GM06990 (cell line): ENCODE measurements at places on chromosomes 3 and 15.

- no peak for DNase-seq
Measured at GRCh38 chr3:85475346-85475745, 516.6 kb downstream of the CADM2 start.

DNA sequence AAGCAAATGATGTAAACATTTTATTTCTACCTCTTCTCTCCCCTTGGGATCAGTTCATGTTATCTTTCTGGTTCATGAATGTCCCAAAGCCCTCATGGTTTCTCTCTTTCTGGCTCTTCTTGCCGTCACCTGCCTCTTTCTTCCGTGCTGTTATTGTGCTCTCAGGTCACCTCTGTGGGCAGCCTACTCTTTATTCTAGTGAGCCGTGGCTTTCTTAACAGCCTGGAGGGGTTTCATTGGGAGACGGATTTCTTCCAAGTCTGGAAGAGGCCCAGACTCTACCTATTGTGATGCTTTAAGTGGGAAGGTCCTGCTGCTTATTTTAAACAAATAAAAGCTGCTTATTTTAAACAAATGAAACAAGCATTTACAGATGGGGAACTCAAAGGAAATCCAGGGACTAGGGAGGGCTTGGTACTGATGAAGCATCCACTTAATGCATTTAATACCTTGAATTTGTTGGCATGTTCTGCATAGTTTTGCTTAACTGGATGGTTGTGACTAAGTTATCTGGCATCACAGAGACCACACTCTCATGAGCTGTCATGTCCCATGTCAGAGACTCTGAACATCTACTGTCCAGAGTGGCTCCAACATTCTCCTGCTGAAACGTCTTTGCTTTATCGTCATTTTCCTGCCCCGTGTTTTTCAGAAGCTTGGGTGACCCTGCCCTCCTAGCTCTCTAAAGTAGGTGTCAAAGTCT lies 443.3 kb downstream of the GABRG3 start:
- no peak for DNase-seq

DNA sequence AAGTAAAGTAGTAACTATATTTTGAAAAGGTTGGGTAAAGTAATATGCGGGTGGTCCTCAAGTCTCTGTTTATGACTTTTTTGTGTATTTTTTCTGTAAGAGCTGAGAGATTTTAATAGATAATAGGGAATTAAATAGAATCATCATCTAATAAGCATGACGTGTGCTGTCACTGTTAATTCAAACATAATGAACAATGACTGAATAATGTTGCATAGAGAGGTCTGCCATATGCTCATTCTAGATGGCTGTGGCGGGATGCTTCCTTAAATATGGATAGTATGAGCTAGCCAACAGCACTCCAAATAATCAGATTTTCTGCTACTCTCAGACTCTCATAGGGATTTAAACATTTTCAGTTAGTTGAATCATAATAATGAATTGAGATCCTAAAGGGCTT lies 302.8 kb upstream of the RBMS3 start:
- DNase-seq, result no peak

- no peak for DNase-seq
Measured at GRCh38 chr3:58686847-58687246, 20.3 kb upstream of the FAM3D start.

DNA sequence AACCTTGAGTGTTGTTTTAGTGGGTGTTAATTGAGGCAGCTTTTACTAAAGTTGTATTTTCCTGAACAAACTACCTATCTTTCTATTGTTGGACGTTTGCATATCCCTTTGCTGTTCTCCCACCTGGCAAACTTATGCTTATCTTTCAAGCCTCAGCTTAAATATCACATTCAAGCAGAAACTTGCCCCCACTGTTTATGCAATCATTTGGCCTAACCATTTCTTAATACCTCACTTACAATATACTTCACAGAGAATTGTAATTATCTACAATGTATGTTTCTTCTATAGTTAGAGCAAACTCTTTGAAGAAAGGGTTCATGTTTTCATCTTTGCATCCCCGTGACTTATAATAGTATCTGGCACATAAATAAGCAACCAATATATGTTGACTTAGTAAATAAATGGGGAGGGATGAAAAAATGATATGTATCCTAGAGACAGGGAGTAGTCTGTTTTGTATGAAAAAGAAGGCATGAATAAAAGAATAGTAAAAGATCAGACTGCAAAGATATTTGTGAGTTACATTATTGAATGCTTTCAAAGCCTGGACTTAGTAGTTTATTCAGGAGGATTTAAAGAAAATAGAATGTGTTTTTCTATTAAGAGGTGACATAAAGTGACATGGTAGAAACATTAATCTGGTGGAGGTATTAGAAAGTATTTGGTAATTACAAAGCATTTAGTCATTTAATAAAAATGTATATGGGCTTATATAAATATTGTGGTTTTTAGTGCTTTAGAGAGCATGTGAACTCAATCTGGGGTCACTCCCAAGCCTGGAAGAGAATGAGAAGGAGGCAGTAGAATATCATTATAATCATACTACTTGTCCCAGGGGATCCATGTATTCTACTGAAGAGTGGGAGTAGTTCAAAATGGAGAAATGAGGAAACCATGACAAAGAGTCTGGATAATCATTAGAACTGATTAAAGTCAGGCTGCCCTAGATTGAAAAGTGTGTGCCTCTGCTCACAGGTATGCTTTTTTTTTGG lies 60.0 kb upstream of the DCBLD2 start:
- DNase-seq, result no peak

DNA sequence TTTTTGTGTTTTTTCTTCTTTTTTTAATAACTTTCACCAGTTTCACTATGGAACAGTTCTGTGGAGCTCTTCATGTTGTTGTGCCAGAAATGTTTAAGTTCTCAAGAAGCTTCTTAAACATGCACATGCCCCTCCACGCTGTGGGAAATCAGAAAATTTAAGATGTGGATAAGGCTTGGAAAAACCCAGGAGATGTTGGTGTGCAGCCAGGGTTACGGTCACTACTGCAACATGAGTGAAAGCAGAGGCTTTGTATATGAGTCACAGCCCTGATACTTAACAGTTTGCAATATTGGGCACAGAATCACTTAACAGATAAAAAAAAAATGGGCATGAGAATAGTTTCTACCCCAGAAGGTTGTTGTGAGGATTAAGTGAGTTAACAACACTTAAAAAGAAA lies 399.9 kb downstream of the LRTM1 start:
- DNase-seq, result no peak

GRCh38 chr15:100022806-100023205 lies 289.6 kb upstream of the LYSMD4 start:
- DNase-seq, result no peak

DNA sequence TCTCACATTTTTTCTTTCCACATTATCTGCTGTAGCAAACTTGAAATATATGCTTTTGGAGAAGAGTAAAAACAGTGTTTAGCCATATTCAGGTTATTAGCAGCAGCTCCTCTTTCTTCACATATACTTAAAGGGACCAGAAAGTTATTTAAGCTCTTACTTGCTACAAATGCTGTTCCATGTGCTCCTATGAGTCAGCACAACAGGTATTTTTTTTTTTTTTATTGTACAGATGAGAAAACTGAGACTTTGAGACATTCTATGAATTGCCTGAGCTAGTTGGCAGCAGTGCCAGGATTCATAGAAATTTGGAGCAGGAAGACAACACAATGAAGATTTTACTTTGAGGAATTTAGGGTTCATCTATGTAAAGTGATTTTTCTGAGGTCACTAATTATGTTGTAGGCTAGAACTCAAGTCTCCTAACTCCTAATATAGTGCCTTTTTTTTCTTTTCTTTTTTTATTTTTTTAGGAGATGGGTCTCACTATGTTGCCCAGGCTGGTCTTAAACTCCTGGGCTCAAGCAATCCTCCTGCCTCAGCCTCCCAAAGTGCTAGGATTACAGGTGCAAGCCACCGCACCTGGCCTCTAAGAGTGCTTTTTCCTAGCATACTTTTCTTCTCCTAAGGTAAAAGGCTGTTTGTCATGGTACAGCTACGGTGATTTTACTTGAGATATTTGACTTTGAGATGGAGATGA lies 23.6 kb downstream of the SETD5 start:
- no peak for DNase-seq

GRCh38 chr15:29034151-29034550 lies 148.4 kb downstream of the APBA2 start:
- DNase-seq, result no peak

- DNase-seq, result peak; percentile 28
Measured at GRCh38 chr3:186790261-186790981, 7.0 kb downstream of the EIF4A2 start.

DNA sequence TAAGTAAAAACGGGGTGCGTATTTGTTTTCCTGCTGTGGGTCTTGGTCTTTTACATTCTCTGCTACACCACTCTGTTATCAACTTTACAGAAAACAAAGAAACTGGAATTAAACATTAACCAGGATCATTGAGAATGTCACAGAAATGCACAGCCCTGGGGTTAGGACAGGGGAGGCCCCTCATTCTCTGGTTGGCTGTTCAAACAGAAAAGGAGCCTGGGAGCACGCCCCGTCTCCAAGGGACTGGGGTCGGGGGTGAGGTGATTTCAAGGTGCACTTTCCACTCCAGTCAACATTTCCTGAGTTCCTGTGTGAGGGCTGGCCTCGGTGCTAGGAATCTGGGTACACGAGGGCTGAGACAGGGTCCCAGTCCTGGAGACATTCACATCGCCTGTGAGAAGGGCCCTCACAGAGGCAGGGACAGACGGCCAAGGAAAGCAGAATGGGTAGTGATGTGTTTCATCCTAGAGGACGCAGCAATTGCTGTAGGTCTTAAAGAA lies 30.3 kb downstream of the CPN2 start:
- DNase-seq, result no peak

- DNase-seq, result no peak
Measured at GRCh38 chr15:100106732-100107131, 235.0 kb downstream of the ADAMTS17 start.

DNA sequence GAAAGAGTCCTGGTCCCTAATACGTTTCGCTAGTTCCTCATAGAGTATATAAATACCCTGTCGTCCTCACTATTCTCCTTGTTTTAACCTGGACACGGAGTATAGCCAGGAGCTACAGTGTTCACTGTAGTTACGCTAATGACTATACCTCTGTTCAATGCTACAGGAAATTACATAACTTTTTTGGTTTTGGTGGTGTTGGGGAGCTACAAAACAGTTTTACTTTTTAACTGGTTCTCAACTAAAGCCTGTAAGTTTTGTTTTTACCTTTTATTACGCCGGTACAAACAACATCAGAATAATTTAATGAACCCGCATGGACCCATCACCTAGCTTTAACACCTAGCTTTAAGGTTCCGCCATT lies 1.5 kb downstream of the LMLN start:
- DNase-seq, result no peak
